CD4-positive, alpha-beta T cell treated with Interleukin-6 for 4 hours (primary cell): ENCODE measurements at places on chromosomes 1 and 21.

- no peak for DNase-seq
Observed at GRCh38 chr1:65079941-65080340, 68.1 kb upstream of the AK4 start.

DNA sequence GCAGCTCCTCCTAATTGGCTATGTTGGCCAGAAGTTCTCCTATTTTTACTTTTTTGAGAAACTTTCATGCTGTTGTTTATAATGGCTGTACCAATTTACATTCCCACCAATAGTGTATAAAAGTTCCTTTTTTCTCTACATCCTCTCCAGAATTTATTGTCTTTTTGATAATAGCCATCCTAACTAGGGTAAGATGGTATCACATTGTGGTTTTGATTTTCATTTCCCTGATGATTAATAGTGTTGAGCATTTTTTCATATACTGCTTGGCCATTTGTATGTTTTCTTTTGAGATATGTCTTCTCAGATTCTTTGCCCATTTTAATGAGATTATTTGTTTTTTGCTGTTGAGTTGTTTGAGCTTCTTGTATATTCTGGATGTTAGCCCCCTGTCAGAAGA, 46.8 kb downstream of the NTMT2 start:
- no peak for DNase-seq

- no peak for DNase-seq
Observed at GRCh38 chr1:103783944-103784377, 34.3 kb downstream of the AMY1C start.

DNA sequence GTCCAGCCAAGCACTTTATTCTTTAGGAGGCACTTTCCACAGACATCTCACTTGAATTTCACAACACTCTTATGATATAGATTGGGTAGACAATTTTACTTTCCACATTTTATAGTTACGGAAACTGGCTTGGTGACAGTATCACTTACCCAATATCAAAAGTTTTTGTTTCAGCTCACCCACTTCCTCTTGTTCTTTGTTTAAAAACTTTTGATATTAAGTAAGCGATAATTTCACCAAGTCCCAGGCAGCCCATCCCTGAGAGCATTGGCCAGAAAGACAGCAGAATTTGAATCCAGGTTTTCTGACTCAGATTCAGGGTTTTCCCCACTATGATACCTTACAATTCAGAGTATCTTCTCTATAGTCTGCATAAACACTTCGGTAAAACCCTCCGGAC, 60.0 kb downstream of the LRIG2 start:
- no peak for DNase-seq

DNA sequence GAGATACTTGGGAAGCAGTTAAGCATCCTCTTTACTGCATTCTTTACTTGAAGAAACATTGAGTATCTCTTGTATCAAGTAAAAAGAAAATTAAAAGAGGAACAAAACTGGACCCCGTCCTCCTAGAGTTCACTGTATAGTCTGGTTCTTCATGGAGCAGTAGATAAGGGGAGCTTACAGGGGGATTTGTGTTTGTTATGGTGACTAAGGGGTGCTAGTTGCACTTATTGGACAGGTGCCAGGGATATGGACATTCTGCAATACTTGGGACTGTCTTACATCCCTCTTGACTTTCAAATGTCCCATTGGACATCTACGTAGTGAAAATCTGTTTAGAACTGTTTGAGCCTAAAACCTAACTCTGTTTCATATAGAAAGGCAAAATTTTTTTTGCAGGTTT, 67.2 kb downstream of the ALG14 start:
- DNase-seq: no peak

DNA sequence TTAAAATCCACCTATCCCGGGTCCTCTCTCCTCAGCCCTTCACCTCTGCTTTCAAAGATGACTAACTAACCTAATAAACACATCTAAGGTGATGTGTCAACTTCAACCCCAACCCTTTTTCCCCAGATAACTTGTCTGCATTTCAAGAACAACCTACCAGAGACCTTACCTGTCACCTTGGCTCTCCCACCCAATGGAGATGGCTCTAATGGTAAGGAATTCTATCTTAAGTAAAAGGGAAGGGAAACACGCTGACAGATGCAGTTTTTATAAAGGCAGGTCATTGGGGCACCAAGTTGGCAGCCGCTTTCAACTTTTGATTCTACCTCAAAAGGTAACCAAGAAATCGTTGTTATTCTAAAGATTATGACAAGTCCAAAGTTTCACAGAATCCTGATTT, 37.6 kb downstream of the MRPL39 start:
- no peak for DNase-seq

GRCh38 chr21:35619184-35619583, 441.1 kb downstream of the SETD4 start:
- DNase-seq: no peak

- DNase-seq: no peak
Observed at GRCh38 chr1:209647156-209647555, 5.1 kb downstream of the LAMB3 start.

DNA sequence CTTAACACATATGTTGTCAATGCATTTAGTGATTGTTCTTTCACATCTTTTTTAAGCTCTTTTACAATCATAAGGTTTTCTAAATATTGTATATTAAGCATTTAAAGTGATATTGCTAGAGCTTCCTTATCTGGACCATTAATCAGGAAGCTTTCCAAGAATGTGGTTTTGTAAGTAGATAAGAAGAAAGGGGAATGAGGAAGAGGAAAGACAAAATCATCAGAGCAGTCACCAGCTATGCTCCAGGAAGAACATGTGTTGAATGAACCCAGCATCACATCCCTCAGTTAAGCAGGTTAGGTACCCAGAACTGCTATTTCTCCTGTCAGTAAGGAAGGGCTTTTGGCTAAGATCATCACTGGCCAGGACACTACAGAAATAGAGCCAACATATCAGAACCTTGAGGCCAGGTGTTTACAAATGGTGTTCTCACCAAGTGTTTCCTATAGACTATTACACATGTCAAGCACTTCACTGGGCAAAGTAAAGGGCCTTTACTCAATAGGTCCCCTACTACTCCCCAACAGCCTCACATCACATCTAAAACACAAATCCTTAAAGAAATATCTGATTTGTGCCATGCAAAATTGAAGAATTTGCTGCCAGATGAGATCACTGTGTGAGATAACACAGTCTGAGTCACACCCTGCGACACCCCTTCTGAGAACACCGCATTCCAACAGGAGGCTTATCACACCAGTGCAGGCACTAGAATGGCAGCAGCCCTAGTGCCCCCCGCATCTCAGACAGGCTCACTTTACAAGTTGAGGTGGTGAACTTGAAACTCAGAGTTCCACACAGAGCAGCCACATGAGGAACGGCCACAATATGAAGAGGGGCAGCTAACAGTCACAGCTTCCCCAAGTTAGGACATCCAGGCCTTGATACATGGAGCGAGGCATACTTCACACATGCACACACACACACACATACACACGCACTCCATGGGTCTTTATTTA, 1.8 kb upstream of the SPRR2A start:
- DNase-seq: no peak

DNA sequence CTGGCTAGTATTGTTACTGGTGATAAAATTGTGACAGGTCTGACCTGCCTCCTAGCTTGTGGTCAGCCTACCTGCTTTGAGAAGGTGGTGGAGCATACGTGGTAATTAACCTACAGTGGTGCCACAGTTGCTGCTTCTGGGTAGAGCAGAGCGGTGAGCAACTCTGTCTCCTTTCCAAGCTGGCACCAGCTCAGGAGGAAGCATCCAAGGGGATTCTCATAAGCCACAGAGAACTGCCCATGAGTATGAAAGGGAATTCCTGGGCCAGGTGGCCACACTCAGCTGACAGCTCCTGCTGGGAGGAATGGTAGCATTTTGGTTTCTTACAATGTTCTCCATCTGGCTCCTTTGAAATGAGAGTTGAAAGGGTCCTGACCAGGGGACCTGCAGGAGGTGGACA, 39.4 kb downstream of the ATP2B4 start:
- no peak for DNase-seq

DNA sequence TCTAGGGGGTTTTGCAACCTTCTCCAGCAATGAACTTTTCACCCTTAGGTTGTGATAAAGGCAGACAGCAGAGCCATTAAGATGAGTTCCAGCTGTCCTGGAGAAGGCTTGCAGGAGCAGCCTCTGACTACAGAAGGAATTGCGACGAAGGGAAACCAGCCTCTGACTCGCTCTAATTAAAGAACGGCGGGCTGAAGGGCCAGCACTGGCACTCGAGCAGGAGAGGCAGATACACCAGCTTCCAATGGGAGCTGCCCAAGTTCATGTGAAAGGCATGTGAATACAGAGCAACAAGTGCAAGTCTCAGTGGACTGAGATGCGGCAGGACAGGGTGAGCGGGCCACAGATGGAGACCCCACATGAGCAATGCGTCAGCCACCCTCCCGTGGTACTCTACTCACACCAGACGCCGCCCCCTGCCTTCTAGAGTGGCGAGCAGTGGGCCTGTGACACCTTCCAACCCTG, 15.7 kb downstream of the RCC2 start:
- DNase-seq: no peak
